ENCODE measurements at places on chromosomes 4 and X.

GRCh38 chrX:100829730-100830129 is 9.5 kb downstream of the CSTF2 start:
- no peak for DNase-seq

DNA sequence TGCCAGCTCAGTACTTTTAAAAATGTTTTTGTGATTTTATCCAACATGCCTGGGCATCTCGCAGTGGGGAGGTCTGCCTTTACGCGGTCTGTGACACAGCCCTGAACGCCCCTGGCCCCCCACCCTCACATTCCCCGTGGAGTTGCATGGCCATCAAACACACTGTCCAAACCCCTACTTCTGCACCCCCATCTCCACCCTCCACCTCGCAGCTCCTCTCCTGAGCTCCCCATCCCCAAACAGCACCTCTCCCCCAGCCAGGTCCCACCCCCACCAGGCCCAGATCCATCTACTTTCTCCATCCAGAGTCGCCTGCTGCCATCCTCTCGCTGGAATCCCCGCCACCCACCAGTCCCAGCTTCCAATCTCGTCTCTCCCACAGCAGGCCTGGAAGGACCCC is 9.5 kb downstream of the ZFYVE28 start:
- DNase-seq, result no peak

GRCh38 chr4:10157478-10158332 is 41.1 kb upstream of the WDR1 start:
- DNase-seq, result peak; percentile 59

- no peak for DNase-seq
These were observed 160.3 kb upstream of the GPC4 start for GRCh38 chrX:133575501-133576136.

GRCh38 chr4:4496592-4497372 is 45.1 kb downstream of the STX18 start:
- peak; percentile 59 for DNase-seq

DNA sequence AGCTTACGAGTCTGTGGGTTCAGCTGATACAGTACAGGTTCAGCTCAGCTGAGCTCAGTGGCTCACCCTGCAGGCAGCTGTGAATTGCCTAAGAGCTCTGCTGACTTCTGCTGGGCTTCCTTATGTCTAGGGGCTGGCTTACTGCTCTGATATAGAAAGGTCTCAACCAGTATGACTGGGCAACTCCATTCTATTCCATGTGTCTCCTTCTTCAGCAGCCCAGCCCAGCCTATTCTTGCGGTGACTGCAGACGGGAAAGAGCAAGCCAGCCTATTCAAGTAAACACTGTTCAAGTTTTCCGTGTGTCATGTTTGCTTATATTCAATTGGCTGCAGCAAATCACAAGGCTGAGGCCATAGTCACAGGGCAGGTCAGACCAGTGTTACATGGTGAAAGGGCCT is 615.4 kb upstream of the ZFP42 start:
- DNase-seq, result no peak

DNA sequence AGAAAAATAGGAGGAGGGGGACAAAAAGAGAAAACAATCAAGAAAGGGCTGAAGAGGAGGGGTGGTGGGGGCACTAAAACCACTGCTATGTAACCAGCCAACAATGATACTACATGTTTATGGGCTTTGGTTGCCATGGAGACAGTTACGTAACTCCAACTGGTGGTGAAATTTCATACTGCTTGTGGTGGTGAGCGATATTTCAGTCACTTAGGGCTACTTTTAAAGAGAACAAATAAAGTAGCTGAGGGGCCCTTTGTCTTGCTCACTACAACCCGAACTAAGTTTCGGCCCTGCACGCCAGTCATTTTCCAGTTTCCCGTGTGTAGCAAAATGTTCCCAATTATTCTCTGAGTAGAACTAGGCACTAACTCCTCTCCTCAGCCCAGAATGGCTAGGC is 275.2 kb upstream of the EDA2R start:
- no peak for DNase-seq

DNA sequence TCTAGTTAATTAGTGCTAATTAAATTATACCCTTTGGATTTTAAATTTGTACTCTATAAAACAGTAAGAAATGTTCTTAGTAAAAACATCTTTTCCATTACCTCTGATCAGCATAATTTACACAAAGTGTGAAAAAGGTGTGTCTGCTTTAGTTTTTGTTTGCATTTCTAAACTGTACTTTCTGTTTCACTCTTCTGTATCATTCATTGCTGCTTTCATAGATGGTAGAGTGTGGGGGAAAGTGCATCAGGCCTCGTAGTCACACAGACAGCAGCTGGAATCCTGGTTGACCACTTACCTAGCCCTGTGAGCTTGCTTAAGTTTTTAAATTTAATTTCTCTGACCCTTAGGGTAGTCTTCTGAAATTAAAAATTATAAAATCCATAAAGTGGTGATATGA is 275.4 kb upstream of the PITX2 start:
- DNase-seq, result no peak

GRCh38 chr4:74006009-74006476 is 7.6 kb upstream of the CXCL5 start:
- no peak for DNase-seq

- no peak for DNase-seq
These were observed 14.7 kb downstream of the WDR44 start for GRCh38 chrX:118360429-118361125.

- DNase-seq, result no peak
These were observed 8.5 kb downstream of the COL25A1 start for GRCh38 chr4:109294006-109294405.

- no peak for DNase-seq
These were observed 174.2 kb downstream of the BTC start for GRCh38 chr4:74619931-74620702.

DNA sequence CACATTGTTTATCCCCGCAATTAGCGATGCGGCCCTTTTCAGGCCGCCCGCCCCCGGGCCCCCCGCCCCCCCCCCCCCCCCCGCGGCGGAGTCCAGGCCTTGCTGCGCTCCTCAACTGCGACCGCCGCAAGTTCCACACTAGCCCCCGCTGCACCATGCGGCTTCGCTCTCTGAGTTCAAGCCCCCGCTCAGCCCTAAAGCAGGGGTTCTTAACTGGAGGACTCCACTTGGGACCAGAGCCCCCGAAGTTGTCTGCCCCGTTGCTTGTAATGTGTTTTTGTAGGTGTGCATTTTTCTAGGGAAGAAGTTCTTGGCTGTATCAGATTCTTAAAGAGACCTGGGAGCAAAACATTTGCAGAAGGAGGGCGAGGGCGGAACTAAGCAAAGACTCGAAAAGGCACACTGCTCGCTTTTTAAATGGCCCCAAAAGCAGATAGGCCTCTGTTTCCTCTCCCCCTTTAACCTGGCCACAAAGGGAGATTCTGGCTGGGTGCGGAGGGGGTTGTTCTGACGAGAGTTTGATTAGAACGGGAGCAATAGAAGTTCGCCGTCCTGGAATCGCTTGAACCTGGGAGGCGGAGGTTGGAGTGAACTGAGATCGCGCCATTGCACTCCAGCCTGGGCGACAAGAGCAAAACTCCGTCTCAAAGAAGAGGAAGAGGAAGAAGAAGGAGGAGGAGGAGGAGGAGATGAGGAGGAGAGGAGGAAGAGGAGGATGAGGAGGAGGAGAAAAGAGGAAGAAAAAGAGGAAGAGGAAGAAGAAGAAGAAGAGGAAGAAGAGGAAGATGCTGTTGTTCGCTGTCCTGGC is 2.3 kb upstream of the MSX1 start:
- no peak for DNase-seq

DNA sequence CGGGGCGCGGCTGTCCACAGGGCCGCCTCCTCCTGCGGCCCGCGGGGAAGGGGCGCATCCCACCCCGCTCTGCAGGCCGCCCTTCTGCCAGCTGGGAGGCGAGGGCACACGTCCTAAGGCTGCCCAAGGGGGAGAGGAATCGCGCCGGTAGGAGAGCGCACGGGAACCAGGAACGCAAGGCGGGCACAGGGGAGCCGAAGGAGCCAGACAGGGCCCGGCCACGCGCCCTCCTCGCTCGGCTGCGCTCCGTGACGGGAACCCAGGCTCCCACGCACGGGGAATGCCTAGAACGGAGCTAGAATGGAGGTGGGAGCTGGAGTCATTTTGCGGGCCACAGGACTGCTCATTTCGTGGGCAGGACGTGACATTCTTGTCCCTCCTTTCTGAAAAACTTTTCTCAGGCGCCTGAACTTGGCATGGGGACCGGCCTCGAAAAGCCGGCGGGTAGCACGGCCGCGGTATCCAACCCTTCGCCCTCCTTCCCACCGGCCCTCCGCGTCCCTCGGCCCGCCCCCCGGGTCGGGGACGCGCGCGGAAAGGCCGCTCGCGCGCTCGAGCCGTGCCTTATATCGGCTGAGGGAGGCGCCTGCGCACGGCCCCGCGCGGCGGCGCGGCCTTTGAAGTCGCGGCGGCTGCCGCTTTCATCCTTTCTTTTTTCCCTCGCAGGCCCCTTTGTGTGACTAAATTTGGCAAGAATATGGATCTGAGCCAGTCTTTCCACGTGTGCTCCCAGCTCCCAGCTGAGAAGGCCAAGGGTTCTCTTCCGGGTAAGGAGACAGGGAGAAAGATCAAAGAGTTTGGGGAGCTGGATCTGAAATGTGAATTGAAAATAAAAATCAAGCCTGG is 4.2 kb upstream of the LEF1 start:
- no peak for DNase-seq

DNA sequence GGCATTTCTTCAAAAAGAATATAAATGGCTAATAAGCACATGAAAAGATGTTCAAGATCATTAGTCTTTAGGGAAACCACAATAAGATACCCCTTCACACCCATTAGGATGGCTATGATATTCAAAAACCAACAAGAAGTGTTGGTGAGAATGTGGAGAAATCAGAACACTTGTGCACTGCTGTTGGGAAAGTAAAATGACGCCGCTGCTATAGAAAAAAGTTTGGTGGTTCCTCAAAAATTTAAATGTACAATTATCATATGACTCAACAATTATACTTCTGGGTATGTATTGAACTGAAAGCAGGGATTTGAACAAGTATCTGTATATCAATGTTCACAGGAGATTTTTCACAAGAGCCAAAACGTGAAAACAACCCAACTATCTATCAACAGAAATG is 29.4 kb upstream of the NEUROG2 start:
- DNase-seq, result no peak

GRCh38 chr4:47801481-47802002 is 36.3 kb downstream of the CORIN start:
- DNase-seq, result no peak

DNA sequence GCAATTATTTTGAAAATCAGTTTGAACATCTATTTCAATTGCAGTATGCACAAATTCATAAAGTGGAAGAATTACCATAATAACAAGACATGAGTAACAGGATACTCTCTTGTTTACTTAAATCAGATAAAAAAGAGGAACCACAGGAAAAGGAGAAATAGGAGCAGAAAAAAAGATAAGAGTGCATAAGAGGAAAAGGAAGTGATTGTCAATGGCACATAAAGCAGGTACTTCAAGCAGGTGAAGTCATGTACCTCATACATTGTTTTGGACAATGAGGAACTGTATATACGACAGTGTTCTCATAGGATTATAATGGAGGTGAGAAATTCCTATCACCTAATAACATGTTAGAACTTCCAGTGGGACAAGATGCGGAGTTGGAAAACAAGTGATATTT is 334.5 kb upstream of the PCDH7 start:
- no peak for DNase-seq

DNA sequence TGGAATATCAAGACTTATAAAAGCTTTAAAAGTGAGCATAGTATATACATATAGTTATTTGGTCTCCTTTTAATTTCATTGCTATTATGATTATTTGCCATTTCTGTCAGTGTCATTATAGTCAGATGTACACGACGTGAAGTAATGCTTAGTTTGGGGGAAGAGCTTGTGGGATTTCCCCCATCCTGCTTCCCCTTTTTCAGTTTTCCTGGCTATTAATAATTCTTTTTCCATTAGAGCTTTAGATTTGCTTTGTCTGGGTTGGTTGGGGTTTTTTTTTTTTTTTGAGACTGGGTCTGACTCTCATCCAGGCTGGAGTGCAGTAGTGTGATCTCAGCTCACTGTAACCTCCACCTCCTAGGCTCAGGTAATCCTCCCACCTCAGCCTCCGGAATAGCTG is 5.4 kb downstream of the ABCE1 start:
- DNase-seq, result no peak

- DNase-seq, result no peak
These were observed 277.7 kb downstream of the ARAP2 start for GRCh38 chr4:35966566-35966965.

GRCh38 chr4:1490654-1491327 is 84.5 kb upstream of the NKX1-1 start:
- no peak for DNase-seq

DNA sequence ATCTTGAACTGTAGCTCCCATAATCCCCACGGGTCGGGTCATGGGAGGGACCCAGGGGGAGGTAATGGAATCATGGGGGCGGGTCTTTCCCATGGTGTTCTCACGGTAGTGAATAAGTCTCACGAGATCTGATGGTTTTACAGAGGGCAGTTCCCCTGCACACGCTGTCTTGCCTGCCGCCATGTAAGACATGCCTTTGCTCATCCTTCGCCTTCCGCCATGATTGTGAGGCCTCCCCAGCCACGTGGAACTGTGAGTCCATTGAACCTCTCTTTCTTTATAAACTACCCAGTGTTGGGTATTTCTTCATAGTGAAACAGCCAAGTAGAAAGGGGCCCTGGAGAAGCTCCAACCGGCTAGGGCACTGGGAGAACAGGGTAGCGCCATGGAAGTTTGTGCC is 12.3 kb downstream of the CTAG1A start:
- no peak for DNase-seq

- DNase-seq, result no peak
These were observed 67.1 kb downstream of the DTHD1 start for GRCh38 chr4:36348403-36348938.

DNA sequence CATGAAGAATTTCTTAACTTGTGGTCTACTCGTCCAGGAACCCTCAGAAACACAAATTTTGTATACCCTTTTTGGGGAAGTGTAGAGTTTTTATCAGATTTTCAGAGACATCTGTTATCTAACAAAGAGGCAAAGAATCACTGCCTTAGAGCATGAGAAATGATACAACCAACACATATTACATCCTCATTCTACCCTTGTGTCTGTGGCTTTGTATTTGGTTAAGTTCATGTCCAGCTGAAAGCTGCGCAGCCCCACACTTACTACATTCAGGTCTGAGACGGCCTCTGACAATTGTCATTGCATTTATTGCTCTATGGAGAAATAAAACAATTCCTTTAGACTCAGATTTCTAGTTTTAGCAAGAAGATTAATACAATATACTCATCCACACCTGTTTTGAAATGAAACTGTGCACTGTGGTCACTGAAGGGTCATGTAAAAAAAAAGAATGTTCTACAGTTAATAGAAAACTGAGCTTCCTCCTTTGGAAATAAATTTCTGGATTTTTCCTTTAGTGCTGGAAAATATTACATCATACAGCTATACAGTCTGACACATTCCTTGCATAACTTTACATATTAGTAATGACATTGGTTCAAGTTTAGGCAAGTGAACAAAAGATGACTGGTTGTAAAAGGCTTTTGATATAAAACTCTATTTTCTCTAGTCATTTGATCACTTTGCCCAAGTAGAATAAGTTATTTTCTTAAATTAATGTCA is 39.8 kb downstream of the GLRB start:
- no peak for DNase-seq

DNA sequence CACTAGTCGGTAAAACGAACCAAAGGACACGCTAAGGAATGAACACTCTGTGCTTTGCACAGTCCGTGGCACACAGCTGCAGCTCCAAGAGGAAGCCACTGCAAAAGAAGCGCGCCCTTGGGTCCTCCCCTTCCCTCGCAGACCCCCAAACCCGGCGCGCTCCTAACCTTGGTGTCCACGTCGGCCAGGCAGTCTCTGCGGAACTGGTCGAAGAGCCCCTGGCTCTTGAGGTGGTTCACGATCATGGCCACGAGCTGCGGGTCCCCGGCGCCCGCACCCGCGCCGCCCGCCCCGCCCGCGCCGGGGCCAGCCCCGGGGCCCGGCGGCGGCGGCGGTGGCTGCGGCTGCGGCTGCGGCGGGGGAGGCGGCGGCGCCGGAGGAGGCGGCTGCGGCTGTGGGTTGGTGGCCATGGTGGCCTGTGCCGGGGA is 333 bp downstream of the BOD1L1 start:
- DNase-seq, result peak; percentile 14
